ENCODE measurements at places on chromosomes 7 and 10.

DNA sequence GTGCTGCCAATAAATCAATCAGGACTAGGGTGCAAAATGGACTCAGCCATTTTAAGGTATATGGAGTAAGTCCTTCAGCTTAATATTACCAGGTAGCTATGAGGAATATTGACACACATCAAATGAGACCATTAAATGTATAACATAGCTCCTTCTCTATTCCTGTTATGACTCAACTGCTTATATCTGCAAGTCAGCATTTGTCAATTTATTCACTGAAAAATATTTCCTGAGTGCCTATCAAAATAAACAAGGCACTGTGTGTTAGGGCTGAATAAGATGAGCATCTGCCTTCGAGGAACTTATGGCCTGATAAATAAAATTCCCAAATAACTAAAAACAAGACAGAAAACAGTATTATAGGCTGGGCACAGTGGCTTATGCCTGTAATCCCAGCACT is 113.8 kb downstream of the CDK6 start:
- no peak for DNase-seq

DNA sequence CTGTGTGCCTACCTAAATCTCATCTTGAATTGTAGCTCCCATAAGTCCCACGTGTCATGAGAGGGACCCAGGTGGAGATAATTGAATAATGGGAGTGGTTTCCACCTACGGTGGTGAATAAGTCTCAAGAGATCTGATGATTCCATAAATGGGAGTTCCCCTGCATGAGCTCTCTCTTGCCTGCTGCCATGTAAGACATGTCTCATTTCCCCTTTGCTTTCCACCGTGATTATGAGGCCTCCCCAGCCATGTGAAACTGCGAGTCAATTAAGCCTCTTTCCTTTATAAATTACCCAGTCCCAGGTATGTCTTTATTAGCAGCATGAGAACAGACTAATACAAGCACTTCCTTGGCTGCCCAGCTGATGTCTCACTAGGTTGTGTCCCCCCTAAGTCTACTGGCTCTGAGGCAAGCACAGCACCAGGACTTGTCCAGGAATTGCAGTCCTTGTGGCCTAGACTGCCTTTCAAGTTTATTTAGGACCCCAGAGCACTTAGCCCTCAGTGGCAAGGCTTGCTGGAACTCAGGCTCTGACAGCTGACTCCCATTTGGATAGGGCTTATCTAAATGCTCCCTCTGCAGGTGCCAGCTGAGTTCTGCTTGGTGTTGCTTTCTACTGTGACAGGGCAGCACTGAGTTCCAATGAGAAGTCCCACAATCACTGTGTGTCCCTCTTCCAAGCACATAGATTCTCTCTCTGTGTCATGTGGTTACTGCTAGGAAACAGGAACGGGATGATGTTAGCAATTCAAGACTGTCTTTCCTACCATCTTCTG is 59.0 kb upstream of the TAS2R16 start:
- DNase-seq: no peak

DNA sequence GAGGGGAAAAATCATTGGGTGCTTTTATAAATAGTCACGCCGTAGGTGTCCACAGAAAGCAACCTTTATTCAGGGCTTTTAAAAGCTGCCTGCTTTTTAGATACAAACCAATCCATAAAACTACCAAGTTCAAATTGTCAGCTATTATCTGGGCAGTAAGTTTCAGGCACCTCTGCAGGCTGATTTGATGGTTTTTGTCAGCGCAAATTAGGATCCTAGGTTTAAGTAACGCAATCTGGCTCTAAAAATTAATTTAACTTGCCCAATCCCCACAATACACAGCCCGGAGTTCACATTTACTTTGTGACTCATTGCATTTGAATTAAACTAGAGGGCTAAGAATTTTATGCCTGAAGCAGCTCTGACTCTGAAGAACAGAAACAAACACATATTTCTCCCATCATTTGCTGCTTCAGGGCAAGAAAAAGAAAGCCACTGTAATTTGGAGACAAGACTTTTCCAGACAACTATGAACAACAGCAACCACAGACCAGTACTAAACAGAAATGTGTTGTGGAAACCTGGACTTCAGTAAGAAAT is 43.3 kb downstream of the NRP1 start:
- peak; percentile 86 for DNase-seq

GRCh38 chr10:42962902-42963231 is 114.0 kb upstream of the RET start:
- DNase-seq: no peak

GRCh38 chr10:7407368-7408290 is 3.2 kb downstream of the SFMBT2 start:
- no peak for DNase-seq

- no peak for DNase-seq
Measured at GRCh38 chr10:110032801-110033700, 25.3 kb downstream of the ADD3 start.

- DNase-seq: no peak
Measured at GRCh38 chr7:92875719-92876118, 39.3 kb upstream of the CDK6 start.

DNA sequence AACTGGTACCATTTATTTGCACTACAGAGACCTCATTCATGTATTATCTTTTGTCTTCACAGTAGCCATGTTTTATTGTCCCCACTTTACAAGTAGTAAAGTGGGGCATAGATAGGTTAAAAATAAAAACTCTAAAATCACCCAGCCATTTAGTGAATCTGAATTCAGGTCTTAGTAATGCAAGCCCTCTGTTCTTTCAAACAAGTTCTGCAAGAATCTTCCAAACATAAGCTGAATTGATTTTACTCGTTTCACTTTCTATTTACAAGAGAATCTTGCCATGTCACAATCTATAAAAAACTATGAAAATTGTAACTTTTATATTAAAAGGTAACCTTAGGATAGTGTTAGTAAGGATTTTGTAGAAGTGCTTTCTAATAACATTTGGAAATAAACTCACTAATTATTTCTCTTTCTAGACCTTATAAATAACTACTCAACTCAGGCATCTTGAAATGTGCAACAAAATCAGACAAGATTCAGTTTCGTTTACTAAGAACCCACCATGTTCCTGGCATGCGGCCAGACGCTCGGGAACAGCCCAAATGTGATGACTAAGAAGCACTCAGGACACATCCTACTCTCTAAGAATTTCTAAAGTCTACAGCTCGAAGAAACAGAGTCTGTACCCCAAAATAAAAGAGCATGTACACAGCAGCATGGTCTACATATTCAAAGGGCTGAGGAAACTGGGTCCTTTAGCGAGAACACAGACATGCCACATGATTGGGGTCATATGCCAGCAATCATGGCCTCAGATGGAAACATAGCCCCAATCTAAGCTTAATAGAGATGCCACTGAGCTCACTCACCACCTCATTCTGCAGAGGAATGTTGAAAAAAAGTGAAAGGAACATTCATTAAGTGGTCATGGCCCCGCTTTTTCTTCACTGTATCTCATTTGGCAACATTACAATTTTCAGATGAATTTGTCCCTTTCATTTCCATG is 167.6 kb downstream of the AMPH start:
- DNase-seq: peak; percentile 44

DNA sequence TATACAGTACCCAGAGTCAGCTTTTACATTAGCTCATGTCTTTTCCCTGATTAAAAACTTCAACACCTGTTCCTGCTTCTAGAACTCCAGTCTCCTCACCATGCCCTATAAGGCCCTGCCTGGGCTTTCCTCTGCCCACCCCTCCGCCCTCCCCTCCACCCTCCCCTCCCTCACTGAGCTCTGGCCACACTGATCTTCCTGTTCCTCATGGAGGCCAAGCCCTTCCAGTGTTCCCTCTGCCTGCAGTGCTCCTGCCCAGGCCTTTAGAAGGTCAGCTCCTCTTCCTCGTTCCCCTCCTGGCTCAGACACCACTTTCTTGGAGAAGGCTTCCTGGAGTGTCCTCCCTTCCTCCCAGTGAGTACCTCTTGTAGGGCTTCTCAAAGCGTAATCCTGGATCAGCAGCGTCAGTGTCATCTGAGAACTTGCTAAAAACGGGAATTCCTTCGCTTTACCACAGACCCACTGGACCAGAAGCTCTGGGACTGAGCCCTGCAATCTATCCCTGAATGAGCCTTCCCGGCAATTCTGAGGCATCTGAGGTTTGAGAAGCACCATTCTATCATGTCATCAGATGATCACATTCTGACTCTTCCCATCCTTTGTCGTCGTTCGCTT is 3.7 kb downstream of the PDZD7 start:
- no peak for DNase-seq

GRCh38 chr7:108525327-108525984 is 479 bp downstream of the PNPLA8 start:
- peak; percentile 78 for DNase-seq

GRCh38 chr10:26739071-26739631 is 41.6 kb downstream of the PDSS1 start:
- DNase-seq: no peak

DNA sequence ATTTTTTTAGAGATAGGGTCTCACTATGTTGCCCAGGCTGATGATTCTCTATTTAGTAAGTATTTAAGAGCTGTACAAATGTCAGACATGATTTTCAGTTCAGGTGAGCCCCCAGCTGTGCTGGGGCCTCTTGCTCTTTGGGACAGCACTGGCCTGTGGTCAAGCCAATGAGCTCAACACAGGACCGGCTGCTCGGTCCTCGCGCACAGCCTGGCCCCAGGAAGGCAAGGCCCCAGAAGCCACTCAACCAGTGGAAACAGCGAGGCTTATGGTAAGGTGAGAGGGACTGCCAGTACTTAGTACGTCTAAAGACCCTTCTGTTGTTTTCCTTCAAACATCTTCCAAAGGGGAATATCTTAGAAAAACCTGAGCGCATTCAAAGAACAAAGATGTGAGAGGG is 211.8 kb downstream of the SKIDA1 start:
- no peak for DNase-seq

GRCh38 chr7:95322396-95322795 is 1.9 kb downstream of the PON1 start:
- DNase-seq: no peak

- DNase-seq: no peak
Measured at GRCh38 chr7:76409537-76409936, at the start of gene SSC4D. Gene SSC4D, minus strand, starts transcription at chr7:76409697. Its CDS starts 5,258 bp downstream, at chr7:76404439.

DNA sequence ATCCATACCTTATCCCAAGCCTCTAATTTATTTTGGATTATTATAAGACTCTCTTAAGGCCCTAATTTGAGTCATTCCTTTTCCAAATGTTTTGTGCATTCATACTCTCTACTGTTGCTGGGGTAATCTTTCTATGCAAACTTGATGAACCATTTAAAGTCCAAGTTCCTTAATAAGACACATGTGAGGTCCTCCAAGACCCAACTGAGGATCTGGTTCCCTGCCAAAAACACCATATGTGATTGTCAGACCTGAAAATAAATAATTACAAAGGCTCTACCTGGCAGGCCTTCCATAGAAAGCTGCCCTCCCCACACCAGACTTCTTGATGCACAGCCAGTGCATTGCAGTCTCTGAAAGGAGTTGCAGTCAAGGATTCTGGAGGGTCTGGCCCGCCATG is 257.9 kb upstream of the AKR1E2 start:
- no peak for DNase-seq

GRCh38 chr10:44513591-44513990 is 128.7 kb upstream of the CXCL12 start:
- DNase-seq: peak; percentile 29

DNA sequence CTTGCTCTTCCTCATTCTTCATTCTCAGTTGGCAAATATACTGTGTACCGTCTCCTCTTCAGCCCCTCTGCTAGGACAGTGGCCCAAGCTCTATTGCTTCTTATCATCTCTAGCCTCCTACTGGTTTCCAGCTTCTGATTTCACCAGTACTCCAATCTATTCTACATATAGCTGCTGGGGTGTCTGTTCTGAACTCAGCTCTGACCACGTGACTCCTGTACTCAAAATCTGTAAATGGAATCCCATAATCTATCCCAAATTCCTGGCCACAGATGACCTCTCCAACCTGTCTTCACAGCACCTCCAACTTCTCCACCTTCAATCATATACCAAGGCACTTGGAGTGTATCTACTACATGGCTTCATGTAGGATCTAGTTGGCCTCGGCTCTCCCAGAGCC is 152.9 kb downstream of the NRCAM start:
- DNase-seq: no peak

- DNase-seq: no peak
Measured at GRCh38 chr7:20508109-20508508, 107.4 kb upstream of the ABCB5 start.

- DNase-seq: no peak
Measured at GRCh38 chr10:77359287-77359691, 278.3 kb downstream of the KCNMA1 start.

- DNase-seq: no peak
Measured at GRCh38 chr7:116971869-116972268, 18.6 kb downstream of the ST7 start.

- peak; percentile 90 for DNase-seq
Measured at GRCh38 chr10:18713077-18713476, 53.8 kb downstream of the ARL5B start.
